ENCODE measurements at places on chromosomes 3 and 15.

GRCh38 chr3:181998828-181999227 is 287.1 kb downstream of the SOX2 start:
- DNase-seq: no peak

DNA sequence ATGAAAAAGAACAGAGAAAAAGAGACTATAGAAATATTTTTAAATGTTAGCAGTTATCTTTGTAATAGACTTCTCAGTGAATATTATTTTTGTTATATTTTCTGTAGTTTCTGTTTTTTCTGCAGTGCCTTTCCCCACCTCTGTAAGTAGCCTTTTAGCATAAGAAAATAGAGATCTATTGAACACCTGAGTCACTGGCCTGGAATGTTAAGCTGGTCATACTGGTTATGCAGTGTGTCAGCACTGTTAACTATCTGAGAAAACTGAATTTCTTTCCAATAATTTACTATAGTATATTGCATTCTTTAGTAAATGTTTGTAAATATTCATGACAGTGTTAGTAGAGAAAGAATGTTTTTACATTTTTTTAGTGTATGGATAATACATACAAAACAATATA is 79.8 kb downstream of the NECTIN3 start:
- DNase-seq: no peak

GRCh38 chr3:121750087-121750415 is 510 bp upstream of the GOLGB1 start:
- no peak for DNase-seq

DNA sequence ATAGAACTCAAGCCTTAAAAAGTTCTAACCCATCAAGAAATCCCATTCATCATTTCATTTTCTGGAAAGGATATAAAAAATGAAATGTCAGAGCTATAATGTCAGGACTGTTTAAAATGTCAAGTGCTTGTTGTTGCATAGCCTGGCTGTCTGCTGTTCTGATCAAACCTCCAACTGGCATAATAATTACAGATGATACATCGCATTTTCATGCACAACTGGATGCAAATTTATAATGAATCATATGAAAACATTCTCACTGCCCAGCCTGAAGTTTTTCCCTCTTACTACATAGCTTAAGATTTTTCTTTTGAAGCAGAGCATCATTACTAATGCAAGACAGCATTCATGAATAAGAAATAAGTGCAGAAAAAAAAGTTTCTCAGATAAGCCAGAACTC is 46.5 kb downstream of the GUCA1C start:
- no peak for DNase-seq

- DNase-seq: no peak
Measured at GRCh38 chr15:67444100-67444499, 76.8 kb upstream of the C15orf61 start.

GRCh38 chr15:79942741-79943481 is 28.1 kb downstream of the BCL2A1 start:
- DNase-seq: no peak

- DNase-seq: no peak
Measured at GRCh38 chr3:109268181-109268580, 48.1 kb downstream of the DPPA2 start.

DNA sequence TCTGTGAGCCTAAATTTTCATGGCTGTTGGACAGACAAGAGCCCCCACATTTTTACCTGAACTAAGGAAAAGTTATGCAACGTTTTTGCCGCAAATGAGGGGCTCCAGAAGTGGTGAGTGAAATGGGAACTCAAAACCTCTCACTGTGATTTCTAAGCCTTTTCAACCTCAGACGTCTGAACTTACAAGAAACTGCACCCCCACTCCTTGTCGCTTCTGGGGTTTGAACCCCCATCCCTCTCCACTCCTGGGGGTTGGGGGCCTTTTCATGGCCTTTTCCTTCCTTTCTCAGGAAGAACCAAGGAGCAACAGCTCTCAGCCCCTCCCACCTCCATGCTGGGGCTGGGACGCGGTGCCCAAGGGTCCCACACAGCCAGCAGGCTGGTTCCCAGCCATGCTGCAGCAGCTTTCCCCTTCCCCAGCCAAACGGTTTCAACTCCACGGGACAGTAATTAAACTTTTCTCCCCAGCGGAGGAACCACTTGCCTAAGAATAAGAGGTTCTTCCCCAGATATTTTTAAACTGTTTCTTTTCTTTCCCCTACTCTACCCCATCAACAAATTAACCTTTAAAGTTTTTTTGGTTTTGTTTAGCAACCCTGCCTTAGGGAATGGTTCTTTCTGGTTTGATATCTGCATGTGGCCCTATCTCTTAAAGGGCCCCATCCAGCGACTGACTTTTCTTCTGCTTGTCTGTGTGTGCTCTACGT is 387.6 kb upstream of the CBLB start:
- no peak for DNase-seq

DNA sequence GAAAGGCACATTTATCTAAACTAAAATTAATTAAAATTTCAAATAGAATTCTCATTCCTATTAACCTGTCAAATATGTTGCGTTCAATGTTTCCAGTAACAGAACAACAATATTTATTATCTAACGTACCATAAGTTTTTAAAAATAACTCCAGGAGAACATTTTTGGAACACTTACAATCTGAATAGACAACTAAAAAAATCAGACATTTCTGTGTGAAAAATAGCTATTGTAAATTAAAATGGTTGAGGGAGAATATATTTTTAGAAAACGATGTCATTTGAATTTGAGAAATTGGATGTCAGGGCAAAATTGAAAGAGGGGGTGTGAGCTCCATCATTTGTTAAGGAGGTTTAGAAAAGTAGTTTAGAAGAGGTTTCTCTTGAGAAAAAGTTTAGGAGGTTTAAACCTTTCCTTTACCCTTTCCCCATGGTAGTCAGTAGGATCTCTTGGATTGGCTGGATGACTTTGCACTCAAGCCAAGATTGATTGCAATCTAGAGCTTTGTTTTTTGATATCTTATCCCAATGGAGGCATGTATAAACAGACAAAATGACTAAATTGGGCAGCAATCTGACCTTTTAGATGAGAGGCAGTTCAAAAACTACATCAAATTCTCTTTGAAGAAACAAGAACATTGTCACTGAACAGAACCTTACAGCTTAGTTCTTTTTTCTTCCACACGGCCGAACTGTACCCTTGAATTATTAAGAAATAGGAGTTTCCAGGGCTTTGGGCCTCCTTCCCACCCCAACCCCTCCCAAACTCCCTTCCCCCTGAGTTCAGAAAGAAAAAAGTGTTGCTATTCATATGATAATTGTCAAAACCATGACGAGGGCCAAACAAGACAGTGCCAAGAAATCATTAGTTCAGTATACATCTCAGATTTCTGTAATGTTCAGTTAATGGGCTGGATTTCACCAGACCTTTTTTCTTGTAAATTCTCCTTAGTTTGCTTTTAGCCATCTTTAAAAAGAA is 79.7 kb upstream of the CDIN1 start:
- DNase-seq: no peak

GRCh38 chr15:40493089-40493840 is 22.5 kb downstream of the CHST14 start:
- DNase-seq: peak; percentile 7

DNA sequence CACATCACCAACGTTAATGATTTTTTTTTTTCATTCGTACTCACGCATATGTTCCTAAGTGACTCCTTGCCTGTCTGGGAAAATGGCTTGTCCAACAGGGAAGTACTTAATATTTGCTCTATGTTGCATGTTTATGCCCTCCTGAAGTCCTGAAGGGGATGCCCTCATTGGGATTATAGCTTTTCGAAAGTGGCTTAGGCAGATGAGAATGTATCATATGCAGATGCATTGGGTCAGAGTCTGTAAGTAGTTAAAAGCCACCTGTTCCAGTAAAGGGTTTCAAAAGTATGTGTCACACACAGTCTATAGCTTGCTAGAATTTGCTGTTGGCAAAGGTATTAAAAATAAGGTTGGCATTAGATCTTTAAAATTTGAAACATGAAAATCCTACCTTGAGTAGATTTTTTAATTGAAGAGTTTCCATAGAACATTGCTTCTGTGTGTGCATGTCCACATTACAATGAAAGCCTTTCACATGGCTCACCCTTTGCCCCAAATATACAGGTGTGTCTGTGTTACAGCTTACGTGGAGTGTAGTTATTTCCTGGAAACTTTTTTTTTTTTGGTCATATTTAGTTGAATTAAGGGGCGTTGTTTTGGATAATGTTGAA is 2.1 kb downstream of the ABHD17C start:
- DNase-seq: no peak

DNA sequence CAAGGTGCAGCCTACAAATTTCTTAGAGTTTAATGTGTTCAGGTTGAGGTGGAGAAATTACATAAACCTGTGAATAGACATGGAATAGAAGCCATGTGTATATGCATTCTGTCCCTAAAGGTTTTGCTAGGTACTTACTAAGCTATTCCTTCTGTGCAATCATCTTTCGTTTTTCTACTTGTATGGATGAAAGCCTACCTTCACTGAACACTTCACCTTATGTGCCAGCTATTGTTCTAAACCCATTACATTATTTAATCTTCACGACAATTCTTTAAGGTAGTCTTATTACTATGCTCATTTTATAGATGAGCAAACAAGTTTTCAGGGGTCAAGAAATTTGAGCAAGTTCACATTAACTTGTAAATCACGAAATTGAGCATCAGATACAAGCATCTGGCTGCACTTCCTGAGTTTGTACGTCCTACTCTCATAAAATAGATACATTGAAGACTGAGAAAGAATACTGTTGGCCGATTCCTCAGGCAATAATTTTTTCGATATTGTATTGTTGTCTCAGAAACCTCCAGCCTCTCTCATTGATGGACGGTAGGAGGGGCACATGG is 635 bp upstream of the RCN2 start:
- no peak for DNase-seq

- DNase-seq: no peak
Measured at GRCh38 chr3:79200456-79200855, 567.3 kb downstream of the ROBO1 start.

- DNase-seq: peak; percentile 2
Measured at GRCh38 chr3:186413615-186414415, 51.8 kb upstream of the DGKG start.

DNA sequence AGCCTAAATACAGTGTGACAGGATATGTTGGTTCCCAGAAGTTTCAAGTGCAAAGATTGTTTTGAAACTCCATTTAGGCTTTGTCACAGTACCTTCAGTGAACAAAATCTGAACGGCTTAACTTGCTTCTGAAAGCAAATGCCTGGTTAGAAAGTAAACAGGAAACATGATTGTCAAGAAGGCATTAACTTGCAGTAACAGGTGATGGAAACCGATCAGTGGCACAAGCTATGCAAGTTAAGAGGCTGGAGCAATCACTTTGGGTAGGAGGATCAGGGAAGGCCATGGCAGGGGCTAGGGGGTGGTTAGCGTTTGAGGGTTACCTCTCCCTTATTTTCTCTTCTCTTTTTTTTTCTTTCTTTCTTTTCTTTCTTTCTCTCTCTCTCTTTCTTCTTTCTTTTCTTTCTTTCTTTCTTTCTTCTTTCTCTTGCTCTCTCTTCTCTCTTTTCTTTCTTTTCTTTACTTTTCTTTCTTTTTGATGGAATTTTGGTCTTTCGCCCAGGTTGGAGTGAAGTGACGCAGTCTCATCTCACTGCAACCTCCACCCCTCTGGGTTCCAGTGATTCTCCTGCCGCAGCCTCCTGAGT is 2.4 kb downstream of the HYKK start:
- DNase-seq: peak; percentile 2

DNA sequence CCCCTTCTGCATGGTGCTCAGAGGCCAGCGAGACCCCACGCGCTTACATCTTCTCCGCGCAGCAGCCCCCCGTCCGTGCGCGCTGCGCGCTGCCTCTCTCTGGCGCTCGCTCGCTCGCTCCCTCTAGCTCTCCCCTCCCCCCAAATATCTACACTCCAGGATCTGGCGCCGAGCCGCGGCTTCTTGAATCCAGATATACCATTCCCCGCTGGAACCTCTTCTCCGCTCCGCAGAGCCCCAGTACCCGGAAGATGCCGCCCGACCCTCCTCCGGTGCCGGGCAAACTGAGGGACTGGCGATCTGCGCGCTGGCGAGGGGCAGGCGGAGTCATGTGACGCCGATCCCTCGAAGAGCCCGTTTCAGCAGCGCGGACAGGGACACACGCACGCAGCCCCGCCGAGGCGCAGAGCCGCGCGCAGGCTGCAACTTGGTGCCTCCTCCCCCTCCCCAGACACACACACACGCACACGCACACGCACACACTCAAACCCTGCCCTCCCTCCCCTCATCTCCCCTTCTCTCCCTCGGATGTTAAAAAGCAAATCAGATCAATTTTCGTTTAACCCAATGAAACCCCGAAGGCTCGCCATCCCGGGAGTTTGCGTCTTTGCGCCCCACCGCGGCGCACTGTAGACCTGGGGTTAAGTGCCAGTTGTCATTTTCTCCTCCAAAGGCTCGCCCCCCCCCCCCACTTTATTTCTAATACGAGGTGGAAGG is at the start of gene RASGRF1:
Gene RASGRF1 (minus strand): TSS at position 294 of the 717 bp plus-strand sequence. CDS start 282 bp downstream, at position 12.
- DNase-seq: no peak

DNA sequence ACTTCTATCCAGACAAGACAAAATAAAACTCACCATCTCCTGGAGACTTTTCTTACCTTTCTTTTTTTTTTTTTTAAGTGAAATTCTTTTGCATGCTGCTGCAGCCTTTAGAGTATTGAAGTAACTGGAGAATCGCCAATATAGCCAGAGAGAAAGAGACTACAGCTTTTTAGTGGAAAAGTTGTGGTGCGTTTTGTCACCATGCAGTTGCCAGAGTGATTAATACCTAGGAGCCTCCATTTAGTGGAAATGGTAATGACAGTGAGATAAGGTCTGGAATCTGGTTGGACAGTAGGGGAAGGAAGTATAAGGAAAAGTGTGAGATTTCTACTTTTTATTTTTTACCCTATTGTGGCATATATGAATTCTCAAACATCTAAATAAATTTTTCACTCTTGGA is 18.1 kb upstream of the PARP14 start:
- DNase-seq: no peak

- DNase-seq: no peak
Measured at GRCh38 chr15:62727501-62727900, 315.0 kb upstream of the TPM1 start.

- no peak for DNase-seq
Measured at GRCh38 chr15:66621491-66622467, 56.0 kb upstream of the LCTL start.

DNA sequence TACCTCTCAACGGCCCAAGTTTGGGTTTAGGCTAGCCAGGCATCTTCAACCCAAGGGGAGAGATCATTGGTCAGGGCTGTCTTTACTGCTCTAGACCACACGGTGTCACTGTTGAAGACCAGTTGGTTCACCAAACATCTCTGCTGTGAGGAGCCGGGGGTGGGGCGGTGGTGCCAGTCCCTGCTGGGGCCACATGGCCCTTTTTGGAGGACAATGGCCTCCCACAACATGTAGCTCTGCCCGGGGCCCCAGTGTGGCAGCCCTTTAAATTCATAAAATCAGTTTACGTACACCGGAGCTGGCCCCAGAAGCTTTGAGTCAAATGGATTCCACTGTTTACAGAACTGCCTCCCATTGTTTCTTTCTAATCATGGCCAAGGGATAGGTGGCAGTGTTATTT is 19.1 kb upstream of the TM4SF18 start:
- DNase-seq: peak; percentile 4

GRCh38 chr15:52485290-52485689 is 43.4 kb downstream of the MYO5A start:
- no peak for DNase-seq

- DNase-seq: no peak
Measured at GRCh38 chr15:33834892-33835743, 133.2 kb upstream of the CHRM5 start.
